ENCODE measurements at places on chromosomes 6 and 20. TPM values are rescaled to one million over a fixed set of nuclear protein-coding genes. Genes with fewer than 3 reads are reported as not detected.

DNA sequence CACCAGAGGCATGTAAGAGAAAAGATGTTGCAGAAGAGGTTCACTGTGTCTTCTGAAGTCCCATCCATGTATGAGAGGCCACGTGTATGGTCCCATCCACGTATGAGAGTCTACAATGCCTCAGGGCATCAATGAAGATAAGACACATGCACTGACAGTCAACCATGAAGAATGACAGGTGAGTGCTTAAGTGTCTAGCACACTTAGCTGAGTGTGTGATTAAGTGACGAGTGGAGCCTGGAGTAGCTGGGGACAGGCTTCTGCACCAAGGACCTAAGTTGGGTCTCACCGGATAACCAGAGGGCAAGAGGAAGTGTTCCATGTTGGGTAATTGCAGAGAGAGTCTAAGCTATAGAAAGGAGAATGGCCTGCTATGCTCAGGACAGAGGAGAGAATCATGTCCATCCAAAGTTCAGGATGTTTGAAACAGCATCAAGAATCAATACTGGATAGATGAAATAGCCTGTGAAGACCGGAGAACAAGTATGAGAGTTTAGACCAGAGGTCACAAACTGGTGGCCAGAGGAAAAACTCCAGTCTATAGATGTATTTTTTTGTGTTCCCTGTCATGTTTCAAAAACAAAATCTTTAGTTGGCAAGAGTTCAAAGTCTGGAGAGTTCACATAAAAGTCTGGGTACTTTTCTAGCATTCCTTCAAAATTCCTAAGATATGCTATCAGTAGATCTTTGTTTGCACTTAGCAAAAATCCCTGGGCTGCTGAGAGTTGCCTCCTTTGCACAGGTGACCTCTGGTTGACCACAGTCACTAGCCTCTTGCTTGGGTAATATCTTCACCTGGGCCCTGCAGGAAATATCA is 165.8 kb downstream of the KIF16B start:
- DNase-seq, result no peak

- no peak for DNase-seq
Measured at GRCh38 chr6:85971238-85971637, 328.6 kb upstream of the SYNCRIP start.

DNA sequence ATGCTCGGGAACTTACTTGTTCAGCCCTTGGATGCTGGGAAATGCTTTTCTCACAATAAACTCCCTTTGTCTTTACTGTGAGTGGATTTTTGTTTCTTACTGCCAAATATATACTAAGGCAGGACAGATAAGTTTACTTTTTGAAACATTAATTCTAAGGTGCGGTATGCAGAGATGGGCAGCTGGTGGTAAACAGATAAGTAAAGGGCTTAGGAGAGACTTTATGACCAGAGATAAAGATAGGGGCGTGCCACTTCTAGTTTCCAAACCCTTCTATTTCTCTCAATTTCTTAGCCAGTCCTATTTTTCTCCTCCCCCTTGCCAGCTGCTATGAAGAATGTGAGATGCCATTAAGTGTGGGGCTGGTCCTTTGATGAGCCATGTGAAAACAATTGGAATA is 16.3 kb downstream of the SAMD3 start:
- no peak for DNase-seq

DNA sequence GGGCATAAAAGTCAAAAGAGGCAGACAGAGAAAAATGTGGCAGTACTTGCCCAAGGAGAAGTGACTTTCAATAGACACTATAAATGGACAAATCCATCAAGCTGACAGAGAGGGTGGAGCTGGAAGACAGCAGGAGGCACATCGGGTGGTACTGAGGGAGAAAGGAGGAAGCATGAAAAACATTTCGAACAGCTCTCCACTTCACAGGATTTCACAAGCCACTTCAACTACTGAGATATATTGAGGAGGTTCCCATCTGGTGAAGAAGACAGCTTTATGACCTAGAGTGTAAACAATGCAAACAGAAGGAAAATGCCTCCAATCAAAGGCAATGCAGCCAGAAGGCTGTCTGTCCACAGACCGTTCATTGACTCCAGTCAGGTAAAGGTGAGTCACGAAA is 259.4 kb upstream of the ECI2 start:
- DNase-seq, result no peak

Gene TMEM151B
- total RNA-seq, result 0.21 TPM

Gene PMEPA1
- total RNA-seq, result 255 TPM

All from kidney epithelial cell (primary cell).